ENCODE measurements at places on chromosomes 7 and 10. TPM values are rescaled to one million over a fixed set of nuclear protein-coding genes. Genes with fewer than 3 reads are reported as not detected.
A peak's percentile ranks its signal among the peaks of the same experiment; 100 is the strongest.

- DNase-seq, result no peak
Observed at GRCh38 chr10:34814223-34814912, 728 bp downstream of the PARD3 start.

GRCh38 chr10:34520084-34520483, 295.0 kb downstream of the PARD3 start:
- no peak for DNase-seq

DNA sequence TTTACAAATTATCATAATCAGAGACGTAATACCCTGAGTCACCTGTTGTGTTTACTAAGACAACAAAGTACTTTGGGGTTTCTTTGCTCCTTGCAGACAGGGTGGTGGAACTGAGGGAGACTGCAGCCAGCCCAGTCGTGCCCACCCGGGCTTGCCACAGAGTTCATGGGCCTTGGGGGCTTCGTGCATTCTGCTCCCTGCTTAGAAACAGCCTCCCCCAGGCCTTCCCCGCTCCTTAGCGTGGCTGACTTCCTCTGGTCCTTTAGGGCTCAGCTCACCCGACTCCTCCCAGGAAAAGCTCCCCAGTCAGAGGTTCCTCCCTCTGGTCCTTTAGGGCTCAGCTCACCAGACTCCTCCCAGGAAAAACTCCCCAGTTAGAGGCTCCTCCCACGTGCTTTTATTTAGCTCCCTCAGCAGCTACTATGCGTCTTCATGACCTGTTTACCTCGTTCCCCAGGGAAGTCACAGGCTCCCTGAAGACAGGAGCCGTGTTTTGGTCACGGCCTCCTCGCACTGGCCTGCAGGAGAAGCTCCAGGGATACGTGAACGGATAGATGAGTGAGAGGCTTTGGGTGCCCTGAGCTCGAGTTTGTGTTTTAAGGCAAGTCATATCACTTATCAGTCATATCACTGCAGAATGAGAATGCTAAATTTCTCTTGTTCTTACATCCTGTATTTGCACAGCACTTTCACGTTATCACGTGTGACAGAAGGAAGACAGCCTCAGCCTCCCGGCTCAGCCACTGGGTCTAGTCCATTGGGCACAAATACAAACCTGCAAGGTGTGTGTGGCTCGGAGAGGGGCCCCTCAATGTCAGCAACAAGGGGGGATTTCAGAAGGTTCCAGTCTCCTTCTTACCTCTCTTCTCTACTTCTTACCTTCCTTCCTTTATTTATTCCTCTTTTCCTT, 52.7 kb upstream of the VIPR2 start:
- DNase-seq, result no peak

DNA sequence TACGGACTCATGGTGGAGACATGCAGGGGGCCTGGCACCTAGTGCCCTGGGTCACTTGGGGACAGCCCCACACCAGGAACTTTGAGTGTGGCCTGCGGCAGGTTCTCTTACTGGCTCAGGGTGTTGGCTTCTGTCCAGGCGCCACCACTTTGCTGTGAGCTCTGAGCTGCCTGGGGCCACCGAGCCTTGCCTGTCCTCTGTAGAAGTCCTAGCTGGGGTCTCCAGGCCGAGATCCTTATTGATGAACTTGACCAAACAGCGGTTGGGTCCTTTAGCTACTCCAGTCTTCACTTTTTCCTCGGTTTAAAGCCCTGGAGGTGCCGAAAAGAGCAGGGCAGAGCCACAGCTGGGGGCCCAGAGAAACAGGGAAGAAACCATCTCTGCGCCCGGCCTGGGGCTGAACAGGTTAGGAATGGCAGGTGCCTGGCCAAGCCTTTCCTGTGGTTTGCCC, 41.3 kb downstream of the ZNF467 start:
- DNase-seq, result no peak

- no peak for DNase-seq
Observed at GRCh38 chr10:44395902-44396670, 11.2 kb upstream of the CXCL12 start.

- DNase-seq, result no peak
Observed at GRCh38 chr7:154929006-154929726, 73.8 kb downstream of the PAXIP1 start.

DNA sequence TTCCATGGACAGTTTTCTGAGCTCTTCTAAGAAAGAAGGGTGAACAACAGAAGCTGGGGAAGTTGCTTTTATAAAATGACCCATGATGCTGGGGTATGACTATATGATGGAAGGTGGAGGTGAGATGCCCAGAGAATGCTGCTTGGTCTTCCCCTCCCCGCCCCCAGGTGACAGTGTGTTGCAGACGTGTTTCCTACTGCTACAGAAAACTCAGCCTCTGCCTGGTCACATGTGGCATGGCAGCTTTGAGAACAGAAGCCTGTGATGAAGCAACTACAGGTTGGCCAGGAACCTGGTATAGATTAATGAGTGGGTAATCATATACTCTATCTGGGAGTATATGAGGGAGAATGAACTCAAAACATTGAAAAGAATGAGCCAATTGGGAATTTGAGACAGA, 67.1 kb downstream of the MTURN start:
- no peak for DNase-seq

GRCh38 chr10:103278537-103278823, 1.5 kb downstream of the INA start:
- DNase-seq, result no peak

- no peak for DNase-seq
Observed at GRCh38 chr7:125695626-125696025, 766.0 kb upstream of the POT1 start.

DNA sequence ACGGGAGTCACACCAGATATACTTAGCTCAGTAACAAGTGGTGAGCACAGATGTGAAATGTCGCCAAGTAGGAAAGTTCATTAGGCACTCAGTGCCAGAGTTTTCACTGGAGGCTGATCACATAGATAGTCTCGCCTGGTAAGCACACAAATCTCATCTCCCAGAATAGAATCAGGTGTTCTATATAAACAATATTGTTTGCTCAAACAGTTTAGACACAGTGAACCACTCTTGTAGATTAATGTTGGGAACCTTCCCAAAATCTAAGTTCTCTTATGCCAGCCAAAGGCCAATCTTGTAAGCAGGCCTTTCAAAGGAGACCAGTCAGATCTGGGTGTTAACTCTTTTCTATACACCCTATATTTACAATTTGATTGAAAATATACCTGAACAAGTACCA, 716.5 kb upstream of the GRM3 start:
- no peak for DNase-seq

DNA sequence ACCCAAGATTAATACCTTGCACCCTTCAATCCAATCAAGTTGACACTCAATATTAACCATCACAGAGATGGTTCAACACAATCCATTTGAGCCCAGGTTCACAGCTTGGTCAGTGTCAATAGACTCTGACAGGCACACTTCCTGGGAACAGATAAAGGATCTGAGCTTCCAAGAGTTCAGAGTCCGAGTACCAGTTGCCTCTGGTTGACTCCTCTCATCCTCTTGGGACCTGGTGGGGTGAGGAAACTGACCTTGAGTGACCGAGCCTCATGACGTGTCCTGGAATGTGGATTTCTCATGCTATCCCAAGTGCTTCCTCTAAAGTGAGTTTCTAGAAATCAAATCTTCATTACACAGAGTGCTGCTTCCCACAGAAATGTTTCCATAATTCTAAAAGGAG, 162.0 kb downstream of the CYP26A1 start:
- no peak for DNase-seq

DNA sequence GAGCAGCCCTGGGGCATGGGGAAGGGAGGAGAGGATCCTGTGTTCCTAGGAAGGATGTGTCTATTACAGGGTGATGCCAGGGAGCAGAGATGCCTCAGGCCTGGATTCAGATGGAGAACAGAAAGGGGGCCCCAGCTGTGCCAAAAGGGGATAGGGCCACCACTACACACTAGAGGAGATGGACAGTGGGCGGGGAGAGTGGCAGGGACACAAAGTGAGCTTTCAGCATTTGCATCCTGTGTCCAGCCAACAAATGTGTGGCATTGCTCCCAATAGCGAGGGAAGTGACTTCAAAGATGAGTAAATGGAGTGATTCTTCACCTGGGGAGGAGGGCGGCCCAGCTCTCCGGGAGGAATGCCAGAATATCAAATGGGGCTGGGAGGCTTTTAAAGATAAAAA, 64.9 kb upstream of the WAPL start:
- DNase-seq, result no peak

GRCh38 chr7:114630201-114630990, 215.8 kb downstream of the FOXP2 start:
- DNase-seq, result no peak

DNA sequence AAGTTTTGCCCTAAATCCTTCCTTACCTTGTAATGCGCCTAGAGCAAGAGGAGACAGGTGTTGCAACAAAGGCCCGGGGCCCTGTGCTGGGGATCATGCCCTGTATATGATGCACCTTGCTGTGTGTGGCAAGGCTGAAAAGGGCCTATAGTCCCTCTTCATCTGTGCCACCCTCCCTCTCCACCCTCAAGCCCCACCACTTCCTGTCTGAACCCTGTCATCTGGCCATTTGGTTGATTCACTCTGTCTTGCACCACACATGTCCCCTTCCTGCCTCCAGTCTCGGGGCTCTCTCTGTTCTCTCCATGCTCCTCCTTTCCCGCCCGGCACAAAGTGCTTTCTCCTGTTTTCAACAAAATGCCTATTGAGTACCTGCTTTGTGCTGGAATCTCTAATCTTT, 11.5 kb upstream of the MALSU1 start:
- no peak for DNase-seq

DNA sequence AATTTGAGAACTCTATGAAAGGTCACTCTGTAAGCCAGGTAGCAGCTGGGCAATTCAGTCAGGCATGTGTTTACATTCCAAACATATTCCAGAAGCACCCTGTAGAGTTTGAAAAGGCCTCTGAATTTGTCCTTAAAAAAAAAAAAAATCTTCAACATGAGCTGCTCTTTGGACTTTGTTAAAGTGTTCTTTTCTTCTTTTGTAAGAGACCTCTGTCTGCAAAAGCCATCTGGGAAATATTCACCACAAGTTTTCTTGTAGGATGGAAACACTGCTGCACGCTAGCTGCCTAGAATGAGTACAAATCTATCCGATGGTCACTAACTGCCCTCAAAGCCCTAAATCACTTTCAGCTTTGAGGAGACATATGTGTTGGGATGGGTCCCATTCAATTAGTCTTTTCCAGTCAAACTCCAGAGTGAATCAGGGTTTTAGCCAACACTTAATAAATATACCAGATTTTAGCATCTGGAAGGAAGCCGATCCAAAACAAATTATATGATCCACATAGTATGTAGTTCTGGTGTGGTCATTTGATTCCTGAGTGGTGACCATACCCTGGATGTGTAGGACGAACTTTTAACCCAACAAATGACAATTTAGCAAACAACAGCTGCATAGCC, 85.9 kb downstream of the CD36 start:
- DNase-seq, result no peak

GRCh38 chr10:63582690-63583089, 61.5 kb downstream of the REEP3 start:
- DNase-seq, result no peak

GRCh38 chr7:69956541-69956940, 358.3 kb downstream of the AUTS2 start:
- no peak for DNase-seq

- DNase-seq, result peak; percentile 49
Observed at GRCh38 chr10:123896246-123896927, 4.8 kb upstream of the CPXM2 start.

GRCh38 chr7:116776610-116777289, 85.6 kb upstream of the CAPZA2 start:
- DNase-seq, result no peak

GRCh38 chr10:47289921-47290320, 10.1 kb upstream of the GDF10 start:
- no peak for DNase-seq

DNA sequence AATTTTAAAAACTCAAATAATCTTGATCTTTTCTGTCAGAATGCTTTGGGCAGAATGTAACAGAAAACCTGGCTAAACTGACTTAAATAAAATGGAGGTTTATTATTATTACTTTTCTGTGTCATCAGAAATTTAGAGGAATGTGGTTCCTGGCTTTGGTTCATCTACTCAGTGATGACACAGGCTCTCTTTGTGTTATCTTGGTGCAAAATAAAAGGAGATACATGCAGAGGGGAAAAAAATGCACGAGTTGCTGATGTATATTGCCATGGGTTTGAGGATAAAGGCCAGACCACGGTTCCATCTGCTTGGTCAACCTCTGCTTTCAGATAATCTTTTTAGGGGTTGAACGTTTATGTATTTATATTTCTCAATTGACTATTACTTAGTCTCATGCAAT, 181.4 kb downstream of the SUGCT start:
- DNase-seq, result no peak

- no peak for DNase-seq
Observed at GRCh38 chr10:62589689-62590088, 214.8 kb upstream of the ADO start.

- DNase-seq, result no peak
Observed at GRCh38 chr7:116273918-116274301, 63.6 kb downstream of the TES start.

GRCh38 chr7:45990276-45990675, 69.2 kb upstream of the IGFBP3 start:
- no peak for DNase-seq

DNA sequence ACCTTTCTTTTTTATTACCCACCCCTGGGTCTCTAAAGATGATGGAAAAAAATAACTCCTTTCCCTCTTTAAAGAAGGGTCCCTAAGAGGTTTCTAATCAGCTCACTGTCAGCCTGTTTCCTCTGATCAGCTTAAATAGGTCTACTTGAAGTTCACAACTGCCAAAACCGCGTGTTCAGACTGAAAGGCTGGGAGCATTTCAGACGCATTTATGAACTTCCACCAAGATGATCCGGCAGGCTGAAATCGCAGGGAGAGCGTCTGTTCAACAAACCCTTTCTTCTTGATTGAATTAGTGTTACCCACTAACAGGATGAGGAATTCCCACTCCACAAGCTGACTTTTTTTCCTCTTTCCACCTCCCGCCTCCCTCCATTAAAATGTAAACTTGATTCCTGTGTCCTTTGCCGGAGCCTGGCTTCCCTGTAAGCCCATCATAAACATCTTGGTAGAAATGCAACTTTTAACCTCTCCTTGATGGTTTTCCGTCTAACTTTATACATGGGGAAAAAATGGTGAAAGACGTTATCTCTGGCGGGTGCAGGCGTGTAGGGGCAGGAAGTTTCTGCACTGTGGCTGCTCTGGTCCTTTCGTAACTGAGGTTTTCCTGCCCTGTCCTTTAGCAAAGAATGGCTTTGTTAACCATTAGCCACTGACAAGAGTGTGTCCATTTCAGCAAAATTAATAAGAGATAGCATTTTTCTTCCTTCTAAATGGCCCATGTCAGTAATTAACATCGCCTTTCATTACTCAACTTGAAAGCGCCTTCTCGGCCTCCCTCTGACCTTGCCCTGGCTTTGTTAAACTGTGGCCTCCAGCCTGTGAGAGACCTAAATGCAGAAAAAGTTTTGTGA, 130.7 kb downstream of the BAMBI start:
- no peak for DNase-seq

The AKR1E2 gene
- total RNA-seq, result 3.2 TPM

The MNX1 gene
- not detected for total RNA-seq

The HOXA3 gene
- 0.30 TPM for total RNA-seq

The DGKB gene
- total RNA-seq, result 0.63 TPM

The CHST3 gene
- total RNA-seq, result 21.3 TPM

The HOXA2 gene
- 0.33 TPM for total RNA-seq

The HMX2 gene
- total RNA-seq, result not detected

The SERPINE1 gene
- 40.8 TPM for total RNA-seq
